ENCODE measurements at places on chromosomes 1 and 21.

GRCh38 chr1:36285443-36286101 is 20.6 kb upstream of the SH3D21 start:
- no peak for DNase-seq

GRCh38 chr1:239563681-239564080 is 177.3 kb downstream of the CHRM3 start:
- DNase-seq: no peak

DNA sequence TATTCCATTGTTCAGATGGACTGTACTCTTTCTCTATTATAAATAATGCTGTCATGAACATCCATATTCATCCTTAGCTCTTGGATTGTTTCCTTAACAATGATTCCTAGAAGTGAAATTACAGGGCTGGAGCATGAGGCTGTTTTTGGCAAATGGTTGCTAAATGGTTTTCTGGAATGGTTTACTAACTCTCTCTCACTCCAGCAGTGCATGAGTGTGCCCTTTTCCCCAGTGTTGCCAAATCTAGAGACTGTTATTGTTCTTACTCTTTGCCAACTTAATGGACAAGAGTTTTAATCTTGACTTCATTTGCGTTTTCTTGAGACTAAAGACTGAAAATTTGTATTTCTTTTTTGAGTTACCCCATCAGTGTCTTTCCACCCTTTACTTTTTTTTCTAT is 113.0 kb downstream of the PAPPA2 start:
- no peak for DNase-seq

- no peak for DNase-seq
Observed at GRCh38 chr1:209791920-209792319, 7.6 kb upstream of the C1orf74 start.

GRCh38 chr1:226981386-226981817 is 41.3 kb downstream of the COQ8A start:
- no peak for DNase-seq

- DNase-seq: no peak
Observed at GRCh38 chr1:151085953-151086559, 15.5 kb downstream of the GABPB2 start.

GRCh38 chr1:231757101-231757404 is 130.5 kb downstream of the DISC1 start:
- no peak for DNase-seq

GRCh38 chr1:45334308-45335245 is 5.4 kb upstream of the TOE1 start:
- DNase-seq: no peak

- no peak for DNase-seq
Observed at GRCh38 chr1:74681449-74681848, 7.9 kb upstream of the ERICH3 start.

DNA sequence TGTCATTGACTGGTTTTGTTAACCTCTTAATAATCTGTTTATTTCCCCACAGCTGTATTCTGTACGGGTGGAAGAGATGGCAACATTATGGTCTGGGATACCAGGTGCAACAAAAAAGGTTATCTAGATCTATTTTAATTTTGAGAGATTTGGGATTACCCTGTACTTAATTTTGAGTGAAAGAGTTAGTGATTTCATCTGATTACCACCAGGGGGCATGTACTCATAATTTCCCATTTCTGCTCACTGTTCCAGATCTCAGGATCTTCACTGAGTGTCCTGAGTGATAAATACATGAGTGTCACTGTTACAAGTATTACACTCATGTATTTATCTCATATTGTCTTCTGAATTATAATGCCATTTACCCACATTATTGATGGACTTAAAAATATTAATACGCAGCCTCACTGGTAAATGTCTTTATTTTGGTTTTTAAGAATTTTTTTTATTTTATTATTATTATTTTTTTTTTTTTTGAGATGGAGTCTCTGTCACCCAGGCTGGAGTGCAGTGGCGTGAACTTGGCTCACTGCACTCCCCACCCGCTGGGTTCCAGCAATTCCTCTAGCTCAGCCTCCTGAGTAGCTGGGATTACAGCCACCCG is 27.4 kb downstream of the DTL start:
- no peak for DNase-seq

DNA sequence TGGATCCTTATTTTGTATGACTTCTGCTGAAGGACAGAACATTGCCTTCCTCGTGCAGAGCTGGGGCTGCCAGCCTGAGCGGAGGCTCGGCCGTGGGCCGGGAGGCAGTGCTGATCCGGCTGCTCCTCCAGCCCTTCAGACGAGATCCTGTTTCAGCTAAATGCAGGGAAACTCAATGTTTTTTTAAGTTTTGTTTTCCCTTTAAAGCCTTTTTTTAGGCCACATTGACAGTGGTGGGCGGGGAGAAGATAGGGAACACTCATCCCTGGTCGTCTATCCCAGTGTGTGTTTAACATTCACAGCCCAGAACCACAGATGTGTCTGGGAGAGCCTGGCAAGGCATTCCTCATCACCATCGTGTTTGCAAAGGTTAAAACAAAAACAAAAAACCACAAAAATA is 27.5 kb upstream of the KDM4A start:
- no peak for DNase-seq

DNA sequence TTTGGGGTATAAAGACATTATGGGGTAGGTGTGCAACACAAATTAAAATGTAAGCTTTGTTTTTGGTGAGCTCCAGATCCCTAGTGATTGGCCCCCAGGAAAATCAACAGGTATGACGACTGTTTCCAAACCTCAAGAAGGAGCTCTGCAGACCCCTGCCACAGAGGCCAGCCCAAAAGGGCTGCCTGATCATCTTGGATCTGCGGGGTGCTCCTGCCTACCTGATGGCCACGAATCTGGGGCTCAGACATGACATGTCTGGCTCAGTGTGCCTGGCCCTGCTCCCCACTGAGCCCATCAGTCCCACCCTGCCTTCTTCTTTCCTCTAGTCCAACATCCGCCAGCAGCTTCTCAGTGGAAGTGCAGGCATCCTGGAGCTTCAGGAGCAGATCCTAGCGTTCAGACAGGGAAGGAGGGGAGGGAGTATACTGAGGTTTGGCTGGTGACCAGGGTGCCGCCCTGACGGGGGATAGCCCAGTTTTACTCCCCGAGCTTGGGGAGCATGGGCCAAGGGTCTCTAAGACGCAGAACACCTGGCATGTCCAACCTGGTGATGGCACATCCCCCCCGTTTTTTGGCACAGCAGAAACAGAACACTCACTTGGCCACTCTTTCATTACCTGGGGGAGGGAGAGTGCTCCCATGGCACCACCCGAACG is 31.8 kb downstream of the ZNF496 start:
- DNase-seq: no peak

GRCh38 chr1:151972542-151973248 is 21.0 kb downstream of the S100A10 start:
- peak; percentile 21 for DNase-seq

DNA sequence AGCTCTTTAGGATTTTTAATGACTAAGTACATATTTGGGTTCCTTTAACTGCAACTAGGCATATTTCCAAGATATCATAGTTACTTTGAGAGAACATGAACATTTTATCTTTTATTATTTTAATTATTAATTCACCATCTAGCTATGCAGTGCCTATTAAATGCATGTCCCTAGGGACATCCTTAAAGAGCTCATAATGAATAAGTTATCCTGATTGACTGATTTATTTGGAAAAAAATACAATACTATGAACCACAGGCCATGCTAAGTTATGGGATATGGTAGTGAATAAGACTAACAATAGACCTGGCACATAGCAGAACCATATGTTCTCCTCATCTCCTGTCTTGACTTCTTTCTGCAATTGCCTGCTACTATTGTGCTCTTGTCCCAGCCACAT is 16.4 kb upstream of the C1orf105 start:
- DNase-seq: no peak

GRCh38 chr21:24076179-24076578 is 1531.1 kb downstream of the MRPL39 start:
- no peak for DNase-seq

DNA sequence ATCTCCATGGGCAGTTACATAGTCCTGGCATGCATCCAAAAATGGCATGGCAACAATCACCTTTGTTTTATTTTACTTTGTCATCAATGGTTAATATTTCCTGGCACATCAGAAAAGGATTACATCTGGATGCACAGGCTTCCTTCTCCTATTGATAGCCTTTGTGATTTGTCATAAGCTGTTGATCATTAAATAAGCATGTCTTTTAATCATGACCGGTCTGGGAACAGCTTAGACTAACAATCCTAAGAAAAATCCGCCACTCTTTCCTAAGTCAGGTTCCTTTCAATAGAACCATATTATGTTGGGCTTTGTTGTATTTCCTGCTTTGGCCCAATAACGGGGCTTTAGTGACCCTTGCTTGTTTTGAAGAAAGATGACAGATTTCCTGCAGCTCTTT is 330.6 kb downstream of the DUSP10 start:
- no peak for DNase-seq

GRCh38 chr1:2894381-2895041 is 93.0 kb upstream of the TTC34 start:
- no peak for DNase-seq

- no peak for DNase-seq
Observed at GRCh38 chr1:244030481-244031040, 20.5 kb upstream of the ZBTB18 start.

DNA sequence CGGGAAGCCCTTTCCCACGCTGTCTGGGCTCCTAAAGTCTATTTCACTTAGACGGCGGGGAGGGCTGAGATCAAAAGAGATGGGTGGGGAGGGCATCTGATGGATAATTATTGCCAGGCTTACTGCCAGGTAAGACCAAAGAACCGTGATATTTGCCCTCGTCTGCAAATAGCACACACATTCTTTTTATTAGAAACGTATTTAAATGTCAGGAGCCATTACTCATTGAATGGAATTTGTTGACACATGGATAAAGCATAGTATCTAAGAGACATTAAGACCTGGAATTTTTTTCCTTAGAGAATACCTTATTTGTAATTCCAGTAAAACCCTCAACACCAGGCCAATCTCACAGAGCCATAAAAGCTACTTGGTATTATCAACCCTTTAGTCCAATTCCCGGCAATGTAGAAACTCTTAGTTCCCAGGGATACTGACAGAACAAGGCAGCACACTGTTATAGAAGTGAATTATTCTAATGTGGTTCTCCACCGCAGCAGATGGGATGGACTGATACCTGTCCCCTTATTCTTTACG is 10.6 kb downstream of the URB1 start:
- no peak for DNase-seq

DNA sequence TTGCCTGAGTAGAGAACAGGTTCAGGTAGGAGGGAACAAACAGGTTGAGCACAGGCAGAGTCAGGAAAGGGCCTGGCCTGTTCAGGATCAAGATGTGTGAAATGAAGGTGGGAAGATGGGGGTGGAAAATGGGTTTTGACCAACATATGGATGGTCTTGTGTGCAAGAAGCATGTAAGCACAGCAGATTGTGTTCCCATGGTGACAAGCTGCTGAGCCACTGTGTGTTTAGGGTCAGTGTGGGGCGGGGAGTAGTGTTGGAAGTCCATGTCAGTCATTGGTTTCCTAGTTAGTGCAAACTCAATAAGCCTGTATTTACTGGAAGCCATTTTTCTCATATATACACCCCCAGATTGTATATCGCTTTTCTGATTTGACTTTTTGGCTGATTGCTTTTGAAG is 111.9 kb downstream of the CAMTA1 start:
- no peak for DNase-seq

- no peak for DNase-seq
Observed at GRCh38 chr1:208036918-208037766, 126.2 kb upstream of the CD34 start.

- DNase-seq: no peak
Observed at GRCh38 chr1:108041360-108042142, 76.6 kb upstream of the VAV3 start.

- no peak for DNase-seq
Observed at GRCh38 chr1:205319081-205320018, 2.2 kb downstream of the NUAK2 start.

GRCh38 chr1:206435445-206435844 is 34.8 kb upstream of the IKBKE start:
- no peak for DNase-seq

GRCh38 chr1:166925810-166926478 is 49.4 kb downstream of the ILDR2 start:
- no peak for DNase-seq

DNA sequence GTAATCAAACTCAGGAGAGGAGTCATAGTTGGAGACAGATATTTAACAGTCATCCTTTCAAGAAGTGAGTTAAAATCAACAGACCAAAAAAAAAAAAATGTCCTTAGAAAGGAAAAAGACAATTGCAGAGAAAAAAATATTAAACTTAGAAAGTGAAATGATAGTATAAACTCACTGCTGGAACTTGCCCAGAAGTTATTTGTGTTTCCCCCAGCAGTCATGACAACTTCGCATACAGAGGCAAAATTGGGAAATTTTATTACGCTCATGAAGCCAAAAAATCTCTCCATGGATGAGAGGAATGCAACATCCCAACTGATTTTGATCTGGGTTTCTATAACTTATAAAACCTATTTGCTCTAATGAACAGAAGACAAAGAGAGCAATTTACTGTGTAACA is 198.2 kb downstream of the LRRC7 start:
- no peak for DNase-seq

GRCh38 chr21:25496825-25497482 is 110.3 kb downstream of the MRPL39 start:
- DNase-seq: no peak

- no peak for DNase-seq
Observed at GRCh38 chr1:160125746-160126145, 10.2 kb downstream of the ATP1A2 start.

DNA sequence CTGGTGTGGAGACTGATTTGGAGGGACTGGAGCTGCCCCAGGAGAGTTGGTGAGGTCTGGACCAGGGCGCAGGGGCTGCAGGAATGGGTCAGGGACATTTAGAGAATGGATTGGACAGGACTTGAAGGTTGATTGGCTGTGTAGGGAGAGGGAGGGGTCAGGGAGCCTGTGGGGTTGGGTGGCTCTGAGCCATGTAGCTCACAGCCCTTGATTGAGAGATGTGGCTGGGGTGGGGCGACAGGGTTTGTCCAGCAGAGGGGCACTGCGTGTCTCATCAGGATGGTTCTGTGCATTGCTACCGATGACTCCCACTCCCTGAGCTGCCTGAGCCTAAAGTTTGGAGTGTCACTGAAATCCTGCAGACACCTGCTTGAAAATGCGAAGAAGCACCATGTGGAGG is 12.1 kb downstream of the AZIN2 start:
- no peak for DNase-seq

- DNase-seq: no peak
Observed at GRCh38 chr1:78003882-78004718, 639 bp upstream of the DNAJB4 start.

- DNase-seq: no peak
Observed at GRCh38 chr1:114086601-114087368, 66.9 kb downstream of the SYT6 start.

- DNase-seq: no peak
Observed at GRCh38 chr1:170494369-170494768, 37.6 kb upstream of the GORAB start.

GRCh38 chr1:76854255-76854654 is 13.0 kb upstream of the ST6GALNAC5 start:
- no peak for DNase-seq
